ENCODE measurements at places on chromosomes 5 and 9.

GRCh38 chr5:172779691-172780341 is 8.8 kb upstream of the DUSP1 start:
- DNase-seq, result no peak

DNA sequence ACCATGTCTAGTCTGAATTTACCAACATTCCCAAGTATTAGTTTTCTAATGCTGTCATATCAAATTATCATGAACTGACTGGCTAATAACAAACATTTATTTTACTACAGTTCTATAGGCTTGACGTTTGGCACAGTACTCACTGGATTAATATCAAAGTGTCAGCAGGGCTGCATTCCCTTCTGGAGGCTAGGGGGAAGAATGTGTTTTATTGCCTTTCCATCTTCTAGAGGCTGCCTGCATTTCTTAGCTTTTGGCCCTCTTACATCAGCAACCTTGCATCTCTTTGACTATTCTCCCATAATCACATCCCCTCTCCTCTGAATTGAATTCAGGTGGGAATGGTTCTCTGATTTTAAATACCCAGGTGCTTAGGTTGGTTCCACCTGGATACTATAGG is 84.7 kb downstream of the EDIL3 start:
- peak; percentile 36 for DNase-seq

- DNase-seq, result peak; percentile 74
Measured at GRCh38 chr5:102858808-102859207, 103.7 kb downstream of the PAM start.

GRCh38 chr5:151660616-151661495 is 25.9 kb downstream of the SPARC start:
- DNase-seq, result peak; percentile 82

- no peak for DNase-seq
Measured at GRCh38 chr9:131273856-131274673, 2.2 kb downstream of the FAM78A start.

DNA sequence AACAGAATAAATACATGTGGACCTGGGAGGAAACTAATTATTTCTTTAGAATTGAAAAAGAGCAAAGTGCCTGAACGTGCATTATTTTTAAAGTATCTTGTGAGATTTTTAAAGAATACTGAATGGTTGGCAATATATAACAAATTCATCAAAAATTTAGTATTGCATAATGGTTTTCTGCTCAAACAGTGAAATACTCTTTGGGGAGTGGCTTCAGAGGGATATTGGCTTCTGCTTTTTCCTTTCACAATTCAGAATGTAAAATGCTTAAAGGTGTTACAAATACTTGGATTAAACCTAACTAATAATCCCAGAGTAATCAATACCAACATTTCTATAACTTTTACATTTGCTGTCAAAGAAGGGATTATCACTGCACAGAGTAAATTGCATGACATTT is 379.3 kb upstream of the CHD1 start:
- DNase-seq, result no peak

GRCh38 chr5:118988866-118989180 is 476 bp upstream of the DTWD2 start:
- no peak for DNase-seq

DNA sequence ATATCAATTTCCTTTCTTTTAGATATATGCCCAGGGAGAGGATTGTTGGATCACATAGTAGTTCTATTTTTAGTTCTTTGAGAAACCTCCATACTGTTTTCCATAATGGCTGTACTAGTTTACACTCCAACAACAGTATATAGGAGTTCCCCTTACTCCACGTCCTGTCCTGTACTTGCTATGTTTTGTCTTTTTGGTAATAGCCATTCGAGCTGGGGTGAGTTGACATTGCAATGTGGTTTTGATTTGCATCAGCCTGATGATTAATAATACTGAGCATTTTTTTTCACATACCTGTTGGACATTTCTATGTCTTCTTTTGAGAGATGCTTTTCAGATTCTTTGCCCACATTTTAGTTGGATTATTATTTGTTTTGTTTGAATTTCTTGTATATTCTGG is 445.9 kb downstream of the NTRK2 start:
- DNase-seq, result peak; percentile 8

GRCh38 chr9:124088476-124088837 is 76.9 kb downstream of the LHX2 start:
- DNase-seq, result no peak
